Thoracic aorta (tissue), 2 donors: ENCODE measurements at places on chromosomes 5 and 9. TPM values are rescaled to one million over a fixed set of nuclear protein-coding genes. Genes with fewer than 3 reads are reported as not detected.

CYSRT1 gene
- not detected for total RNA-seq

MLANA gene
- total RNA-seq: not detected

SPAAR gene
- total RNA-seq: 3.2 TPM

CA9 gene
- 10.7 TPM for total RNA-seq

FSTL4 gene
- not detected for total RNA-seq

CLTA gene
- 127 TPM for total RNA-seq

SLC46A2 gene
- total RNA-seq: 2.0 TPM

CD72 gene
- total RNA-seq: 9.9 TPM

ADAMTSL1 gene
- total RNA-seq: 61.4 TPM

CEL gene
- total RNA-seq: 5.3 TPM

C9orf152 gene
- not detected for total RNA-seq

TAF11L10 gene
- not detected for total RNA-seq

LRRC19 gene
- not detected for total RNA-seq

TMEM215 gene
- total RNA-seq: not detected

IFNA13 gene
- total RNA-seq: not detected

PTGER4 gene
- total RNA-seq: 45.9 TPM

F2RL2 gene
- total RNA-seq: 13.7 TPM

CDC20B gene
- total RNA-seq: not detected

PHF2 gene
- total RNA-seq: 29.9 TPM

LEAP2 gene
- 0.49 TPM for total RNA-seq

ZNF300 gene
- total RNA-seq: 3.8 TPM

KIAA0825 gene
- total RNA-seq: 4.3 TPM

ALDOB gene
- total RNA-seq: not detected
